Stimulated activated CD4-positive, alpha-beta T cell treated with anti-CD3 and anti-CD28 coated beads, Interleukin-4, amount 100 ng/mL, for 4 hours (primary cell): ENCODE measurements at places on chromosomes 6 and 20.

DNA sequence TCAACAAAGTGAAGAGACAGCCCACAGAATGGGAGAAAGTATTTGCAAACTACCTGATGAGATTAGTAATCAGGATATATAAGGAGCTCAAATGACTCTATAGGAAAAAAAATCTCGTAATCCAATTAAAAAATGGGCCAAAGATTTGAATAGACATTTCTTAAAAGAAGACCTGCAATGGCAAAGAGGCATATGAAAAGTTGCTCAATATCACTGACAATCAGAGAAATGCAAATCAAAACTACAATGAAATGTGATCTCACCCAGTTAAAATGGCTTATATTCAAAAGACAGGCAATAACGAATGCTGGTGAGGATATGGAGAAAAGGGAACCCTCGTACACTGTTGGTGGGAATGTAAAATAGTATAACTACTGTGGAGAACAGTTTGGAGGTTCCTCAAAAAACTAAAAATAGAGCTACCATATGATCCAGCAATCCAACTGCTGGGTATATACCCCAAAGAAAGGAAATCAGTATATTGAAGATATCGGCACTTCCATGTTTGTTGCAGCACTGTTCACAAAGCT, 65.0 kb downstream of the TOX2 start:
- no peak for DNase-seq

- no peak for DNase-seq
These were observed 272.9 kb downstream of the ZNF217 start for GRCh38 chr20:53320701-53321100.

DNA sequence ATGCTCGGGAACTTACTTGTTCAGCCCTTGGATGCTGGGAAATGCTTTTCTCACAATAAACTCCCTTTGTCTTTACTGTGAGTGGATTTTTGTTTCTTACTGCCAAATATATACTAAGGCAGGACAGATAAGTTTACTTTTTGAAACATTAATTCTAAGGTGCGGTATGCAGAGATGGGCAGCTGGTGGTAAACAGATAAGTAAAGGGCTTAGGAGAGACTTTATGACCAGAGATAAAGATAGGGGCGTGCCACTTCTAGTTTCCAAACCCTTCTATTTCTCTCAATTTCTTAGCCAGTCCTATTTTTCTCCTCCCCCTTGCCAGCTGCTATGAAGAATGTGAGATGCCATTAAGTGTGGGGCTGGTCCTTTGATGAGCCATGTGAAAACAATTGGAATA, 16.3 kb downstream of the SAMD3 start:
- DNase-seq: no peak

DNA sequence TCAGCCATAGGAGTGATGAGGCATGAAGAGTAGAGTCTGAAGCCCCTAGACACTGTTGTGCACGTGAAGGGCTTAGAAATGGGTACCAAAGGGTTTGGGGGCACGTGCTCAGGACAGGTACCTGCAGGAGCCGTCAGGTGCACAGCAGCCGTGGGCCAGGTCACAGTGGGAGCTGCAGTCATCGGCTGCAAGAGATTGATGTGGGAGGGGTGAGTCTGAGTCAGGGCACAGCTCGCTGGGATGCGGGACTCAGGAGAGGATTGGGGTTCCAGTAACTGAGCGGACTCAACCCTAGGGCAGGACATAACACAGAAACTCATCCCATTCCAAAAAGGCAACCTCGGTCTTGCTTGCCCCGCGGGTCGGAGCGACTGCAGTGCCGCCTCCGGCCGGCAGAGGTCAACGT, 1.1 kb downstream of the DLK2 start:
- DNase-seq: peak; percentile 52

DNA sequence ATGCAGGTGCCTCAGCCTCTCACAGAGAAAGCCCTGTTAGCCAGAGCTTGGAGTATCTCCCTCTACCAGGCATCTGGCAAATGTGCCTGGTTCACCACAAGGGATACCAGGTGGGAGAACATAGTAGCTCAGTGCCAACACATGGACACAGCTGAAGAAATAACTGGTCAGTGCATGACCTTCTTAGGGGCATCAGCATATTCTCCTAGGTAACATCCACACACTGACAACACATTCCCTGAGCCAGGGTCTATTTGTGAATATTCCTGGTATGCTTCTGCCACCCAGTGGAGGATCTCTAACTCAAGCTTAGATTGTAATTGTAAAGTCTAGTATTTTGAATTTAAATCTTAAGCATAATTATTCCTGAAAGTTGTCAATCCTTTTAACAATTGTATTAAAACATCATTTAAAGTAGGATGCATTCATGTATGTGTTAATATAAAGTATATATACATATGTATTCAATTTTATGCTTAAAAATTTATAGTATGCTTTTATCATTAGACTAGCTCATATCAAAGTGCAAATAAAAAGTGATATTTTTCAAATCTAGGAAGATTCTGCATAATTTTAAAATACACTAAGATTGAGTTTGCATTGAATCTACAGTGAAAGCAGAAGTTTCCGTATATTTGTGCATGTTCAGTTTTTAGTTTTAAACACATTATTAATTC, 45.3 kb upstream of the COL21A1 start:
- no peak for DNase-seq

- no peak for DNase-seq
These were observed 4.5 kb upstream of the TNFAIP3 start for GRCh38 chr6:137862419-137863090.

DNA sequence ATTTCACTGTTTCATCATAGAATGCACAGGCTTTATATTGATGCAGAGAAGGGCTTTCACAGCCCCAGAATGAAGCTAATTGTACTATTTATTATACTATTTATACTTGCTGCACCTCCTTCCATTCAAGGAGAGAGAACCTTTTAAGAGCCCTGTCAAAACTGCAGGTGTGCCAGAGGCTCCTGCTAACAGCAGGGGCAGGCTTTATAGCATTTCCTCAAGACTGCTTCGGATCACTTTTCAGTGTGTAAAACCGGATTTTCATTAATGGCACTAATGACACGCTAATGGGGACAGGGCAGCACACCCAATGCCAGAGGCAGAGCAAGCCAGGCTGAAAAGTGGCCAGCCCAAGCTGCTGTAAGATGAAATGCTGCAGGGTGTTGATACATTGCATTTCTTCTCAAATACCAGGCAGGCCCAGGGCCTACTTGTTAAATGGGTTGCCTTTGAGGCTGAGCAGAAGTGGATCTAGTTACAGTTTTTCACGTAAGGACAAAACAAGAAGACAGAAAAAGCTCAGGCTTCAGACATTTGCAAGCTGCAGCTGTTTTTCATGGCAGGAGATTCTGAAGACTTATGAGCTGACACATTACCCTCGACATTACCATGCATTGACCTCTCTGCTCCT, 487.7 kb upstream of the BTBD3 start:
- no peak for DNase-seq

DNA sequence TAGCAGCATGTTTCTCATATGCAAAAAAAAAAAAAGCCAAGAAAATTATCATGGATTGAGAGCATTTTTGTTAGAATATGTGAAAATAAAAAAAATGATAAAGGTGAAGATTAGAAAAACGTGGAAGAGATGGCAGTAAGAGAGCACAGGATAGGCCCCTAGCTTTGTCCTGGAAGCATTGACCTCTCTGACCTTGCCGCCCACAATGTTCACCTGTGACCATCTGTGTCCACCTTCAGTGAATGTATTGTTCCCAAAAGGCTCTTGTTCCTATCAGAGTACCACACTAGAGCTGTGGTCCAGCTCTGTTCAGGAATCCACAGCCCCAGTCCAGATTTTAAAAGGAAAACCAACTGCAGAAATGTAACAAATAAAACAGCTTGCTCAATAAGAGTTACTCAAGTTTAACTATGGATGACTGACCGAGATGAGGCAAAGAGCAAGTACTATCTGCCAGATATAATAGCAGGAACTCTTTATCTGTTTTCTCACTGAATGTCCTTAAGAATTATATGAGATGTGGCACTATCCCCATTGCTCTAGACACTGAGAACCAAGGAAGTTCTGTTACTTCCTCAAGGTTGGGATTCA, 287.7 kb upstream of the STXBP5 start:
- no peak for DNase-seq

DNA sequence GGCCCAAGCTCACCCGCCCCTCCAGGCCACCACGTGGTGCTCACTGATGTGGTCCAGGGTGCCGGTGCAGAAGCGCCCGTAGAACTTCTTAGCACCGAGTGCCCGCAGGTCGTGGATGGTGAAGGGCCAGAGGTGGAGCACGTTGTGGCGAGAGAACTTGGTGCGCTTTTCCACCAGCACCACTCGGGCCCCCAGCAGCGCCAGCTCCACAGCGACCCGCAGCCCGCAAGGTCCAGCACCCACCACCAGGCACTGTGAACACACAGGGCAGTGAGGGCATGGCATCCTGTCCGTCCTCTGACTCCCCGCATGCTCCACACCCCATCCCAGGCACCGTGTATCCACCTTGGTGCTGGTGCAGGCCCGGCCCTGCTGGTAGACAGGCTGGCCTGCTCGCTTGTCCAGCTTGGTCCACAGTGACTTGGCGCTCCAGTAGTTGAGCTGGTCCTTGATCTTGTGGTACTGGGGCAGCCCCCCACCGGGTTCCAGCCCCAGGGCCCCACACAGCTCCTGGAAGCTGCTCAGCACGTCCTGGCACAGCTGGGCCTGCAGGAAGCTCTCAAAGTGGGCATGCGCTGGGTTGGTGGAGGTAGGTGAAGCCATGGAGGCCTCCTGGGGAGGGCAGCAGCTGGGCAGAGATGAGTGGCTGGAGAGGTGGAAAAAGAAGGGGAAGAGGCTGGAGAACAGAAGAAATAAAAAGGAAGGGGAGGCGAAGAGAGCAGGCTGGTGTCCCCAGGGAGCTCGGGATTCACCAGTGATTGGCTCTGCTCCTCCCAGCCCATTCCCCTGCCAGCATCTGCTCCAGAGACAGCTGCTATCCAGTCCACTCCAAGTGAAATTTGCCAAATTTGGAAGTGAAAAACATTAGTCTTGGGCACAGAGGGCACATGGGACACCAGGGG, 1.7 kb downstream of the MICAL1 start:
- DNase-seq: no peak

GRCh38 chr20:52060794-52061714, 130.5 kb downstream of the ZFP64 start:
- no peak for DNase-seq

DNA sequence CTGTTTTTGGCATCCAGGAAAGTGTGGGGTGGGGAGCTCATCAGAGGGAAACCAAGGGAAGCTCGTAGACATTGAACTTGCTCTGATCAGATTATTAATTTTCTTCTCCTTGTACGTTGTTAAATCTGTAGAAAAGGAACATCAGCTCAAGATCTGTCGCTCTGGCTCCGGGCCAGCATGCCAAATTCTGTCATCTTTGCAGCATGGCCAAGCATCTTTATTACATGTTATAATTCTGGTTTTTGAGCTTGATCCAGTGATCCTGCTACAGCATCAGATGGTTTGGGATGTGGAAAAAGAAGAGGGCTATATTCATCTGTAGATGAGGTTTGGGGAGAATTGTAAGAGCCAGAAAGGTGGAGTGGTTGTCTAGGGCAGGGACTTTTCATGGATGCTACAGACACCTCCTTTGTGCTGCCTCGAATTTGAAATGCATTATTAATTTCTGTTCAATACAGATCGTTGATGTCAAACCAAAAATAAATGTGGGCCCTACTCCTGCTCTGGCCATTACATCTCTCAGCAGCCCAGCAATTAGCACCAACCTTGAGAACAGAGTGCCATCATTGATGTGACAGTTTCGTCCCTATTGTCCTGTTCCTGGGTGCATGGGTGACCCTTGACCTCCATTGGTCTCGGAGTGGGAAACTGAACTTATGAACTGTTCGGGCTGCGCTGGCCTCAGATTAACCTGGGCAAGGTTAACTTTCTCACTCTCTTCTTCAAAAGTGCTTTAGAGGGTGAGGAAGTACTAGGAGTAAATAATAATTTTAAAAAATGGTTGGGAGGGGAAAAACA, 250.8 kb downstream of the SOX4 start:
- no peak for DNase-seq

DNA sequence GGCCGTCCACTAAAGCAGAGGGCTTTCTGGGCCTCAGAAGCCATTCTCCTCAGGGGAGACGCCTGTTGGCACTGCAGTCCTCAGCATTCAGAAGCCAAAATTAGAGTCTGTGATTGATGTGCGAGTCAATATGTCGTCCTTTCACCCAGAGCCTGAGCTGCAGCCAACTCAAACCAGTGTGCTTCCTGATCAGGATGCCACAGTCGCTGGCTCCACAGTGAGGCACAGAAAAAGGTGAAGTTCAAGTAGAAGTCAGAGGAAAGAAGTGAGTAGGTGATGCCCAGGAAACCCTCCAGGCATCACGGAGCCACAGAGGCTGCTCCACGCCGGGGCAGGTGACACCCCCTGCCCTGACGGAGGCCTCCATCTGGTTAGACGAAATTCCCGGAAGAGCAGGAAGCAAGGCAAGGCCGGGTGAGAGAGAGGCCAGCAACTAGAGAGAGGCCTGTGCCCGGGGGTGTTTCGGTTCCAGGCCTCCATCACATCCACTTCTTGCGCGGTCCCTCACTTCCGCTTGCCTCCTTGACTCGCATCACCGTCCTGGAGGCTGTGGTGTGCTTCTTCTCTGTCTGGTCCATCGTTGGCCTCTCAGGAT, 177.7 kb upstream of the SNX9 start:
- no peak for DNase-seq

- no peak for DNase-seq
These were observed 128.5 kb upstream of the CHD6 start for GRCh38 chr20:41746635-41747034.

- no peak for DNase-seq
These were observed 468.0 kb downstream of the PREX1 start for GRCh38 chr20:48359692-48360341.

GRCh38 chr6:162443101-162443500, 284.5 kb downstream of the PRKN start:
- DNase-seq: no peak

DNA sequence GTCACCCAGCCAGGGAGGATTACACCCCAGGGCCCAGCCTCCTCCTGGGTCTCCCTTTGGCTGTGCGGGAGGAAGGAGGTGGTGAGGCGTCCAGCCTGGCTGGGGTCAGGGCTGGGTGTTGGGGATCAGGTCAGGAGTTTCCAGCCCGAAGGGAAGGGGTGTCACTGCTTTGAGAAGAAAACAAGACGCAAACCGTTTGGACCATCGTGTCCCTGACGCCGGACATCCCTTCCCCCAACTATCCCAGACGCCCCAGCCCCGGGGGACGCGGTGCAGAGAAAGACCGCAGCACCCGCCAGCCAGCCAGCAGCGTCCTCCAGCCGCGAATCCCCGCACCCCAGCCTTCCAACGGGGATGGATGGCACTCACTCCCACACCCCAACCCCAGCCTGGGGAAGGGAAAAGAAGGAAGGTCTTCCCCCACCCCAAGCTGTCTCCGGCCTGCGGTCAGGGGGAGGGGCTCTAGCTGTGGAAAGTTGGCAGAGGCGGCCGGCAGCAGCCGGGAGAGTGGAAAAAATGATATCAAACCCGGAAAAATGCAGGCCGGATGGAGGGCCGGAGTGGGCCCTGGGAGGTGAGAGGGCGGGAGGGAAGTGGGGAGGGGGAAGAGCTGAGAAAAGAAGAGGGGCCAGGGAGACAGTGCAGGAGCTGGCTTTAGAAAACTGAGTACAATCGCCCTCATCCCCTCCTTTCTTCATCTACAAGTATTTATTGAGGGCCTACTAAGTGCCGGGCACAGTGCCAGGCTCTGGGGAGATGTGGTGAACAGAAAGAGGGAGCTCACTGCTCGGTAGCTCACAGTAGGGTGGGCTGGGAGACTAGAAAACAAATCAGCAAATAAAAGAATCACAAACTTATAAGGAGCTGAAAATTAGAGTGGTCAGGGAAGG, 10.6 kb downstream of the REM1 start:
- no peak for DNase-seq

- DNase-seq: no peak
These were observed 18.2 kb downstream of the WRNIP1 start for GRCh38 chr6:2783188-2783963.
